ENCODE measurements at places on chromosomes 1 and 21.

GRCh38 chr21:23541571-23541970, 2065.7 kb downstream of the MRPL39 start:
- DNase-seq: no peak

GRCh38 chr1:55425310-55425930, 210.3 kb upstream of the USP24 start:
- DNase-seq: no peak

GRCh38 chr21:43768868-43769167, 7.3 kb downstream of the CSTB start:
- no peak for DNase-seq

GRCh38 chr1:190168893-190169280, 308.8 kb downstream of the BRINP3 start:
- DNase-seq: no peak

- no peak for DNase-seq
These were observed 42.6 kb upstream of the PIGV start for GRCh38 chr1:26745191-26745590.

DNA sequence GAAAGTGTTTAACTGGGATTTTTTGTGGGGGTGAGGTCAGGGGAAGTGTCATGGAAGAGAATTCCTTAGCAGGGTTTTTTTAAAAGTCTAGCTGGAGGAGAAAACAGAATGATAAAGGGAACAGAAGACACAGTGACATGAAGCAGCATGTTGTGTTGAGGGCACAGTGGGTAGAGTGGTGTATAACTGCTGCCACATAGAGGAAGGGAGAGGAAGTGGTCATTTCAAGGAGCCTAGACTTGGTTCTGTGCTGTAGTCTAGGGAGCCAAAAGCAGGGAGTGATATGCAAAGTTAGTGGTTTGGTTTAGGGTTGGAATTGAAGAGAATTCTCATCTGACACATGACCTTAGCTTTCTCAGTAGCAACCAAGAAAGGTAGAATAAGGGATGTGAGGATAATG, 10.2 kb downstream of the EEIG2 start:
- no peak for DNase-seq

GRCh38 chr1:215040190-215040589, 42.3 kb upstream of the KCNK2 start:
- no peak for DNase-seq

- no peak for DNase-seq
These were observed 11.7 kb downstream of the NR5A2 start for GRCh38 chr1:200038981-200039848.

DNA sequence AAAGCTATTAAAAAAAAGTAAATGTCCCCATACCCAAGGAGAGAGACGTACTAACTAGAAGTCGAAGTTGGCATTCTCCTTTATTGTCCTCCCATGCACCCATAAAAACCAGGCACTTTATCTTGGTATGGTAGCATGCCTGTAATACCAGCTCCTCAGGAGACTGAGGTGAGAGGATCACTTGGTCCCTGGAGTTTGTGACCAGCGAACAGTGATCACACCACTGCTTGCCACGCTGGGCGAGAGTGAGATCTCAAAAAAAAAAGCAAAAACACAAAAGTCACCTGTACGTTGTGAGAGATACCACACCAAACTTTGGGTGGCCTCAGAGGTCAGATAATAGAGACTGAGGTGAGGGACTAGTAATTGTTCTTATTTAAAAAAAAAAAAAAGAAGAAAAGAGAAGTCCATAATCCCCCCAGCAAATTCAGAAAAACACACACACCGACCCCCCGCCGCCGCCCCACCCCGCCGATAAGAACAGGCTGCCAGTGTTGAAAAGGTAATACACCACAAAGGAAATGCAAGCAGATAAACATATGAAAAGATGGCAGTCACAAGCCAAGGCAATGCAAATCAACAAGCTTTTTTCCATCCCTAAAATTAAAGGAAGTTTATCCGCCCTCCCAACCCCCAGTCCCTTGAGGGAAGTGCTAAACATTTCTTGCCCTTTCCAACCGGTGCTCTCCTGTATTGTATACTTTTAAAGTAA, 3.6 kb downstream of the L1TD1 start:
- DNase-seq: no peak

- peak; percentile 92 for DNase-seq
These were observed 82.0 kb upstream of the ROR1 start for GRCh38 chr1:63691701-63692425.

- DNase-seq: no peak
These were observed 3.4 kb upstream of the EEIG2 start for GRCh38 chr1:108556499-108556898.

DNA sequence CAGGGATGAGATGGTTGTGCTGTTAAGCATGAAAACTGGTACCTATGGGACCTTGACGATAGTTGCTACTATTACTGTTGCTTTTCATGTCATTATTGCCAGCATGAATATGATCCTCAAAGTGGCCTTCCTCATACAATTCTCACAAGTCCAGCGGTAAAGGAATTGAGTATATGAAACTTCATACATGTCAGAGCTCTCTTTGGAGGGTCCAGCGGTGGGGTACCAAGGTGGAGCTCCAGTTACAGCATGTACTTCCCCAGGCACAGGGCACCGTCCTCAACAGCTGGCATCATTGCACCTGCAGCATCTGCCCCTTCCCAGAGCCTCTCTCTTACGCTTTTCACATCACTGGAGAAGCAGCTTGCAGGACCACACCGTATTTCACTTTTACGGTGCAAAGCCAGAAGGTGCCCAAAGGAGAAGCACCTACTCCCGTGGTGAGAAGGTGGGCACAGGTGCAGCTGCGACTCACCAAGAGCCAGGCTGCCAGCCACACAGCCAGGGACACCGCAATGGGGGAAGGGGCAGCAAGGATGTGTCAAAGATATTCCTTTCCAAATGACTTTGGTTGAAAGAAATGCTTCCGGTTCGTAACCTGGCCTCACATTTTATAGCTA, 166.4 kb upstream of the IRF2BP2 start:
- DNase-seq: no peak

DNA sequence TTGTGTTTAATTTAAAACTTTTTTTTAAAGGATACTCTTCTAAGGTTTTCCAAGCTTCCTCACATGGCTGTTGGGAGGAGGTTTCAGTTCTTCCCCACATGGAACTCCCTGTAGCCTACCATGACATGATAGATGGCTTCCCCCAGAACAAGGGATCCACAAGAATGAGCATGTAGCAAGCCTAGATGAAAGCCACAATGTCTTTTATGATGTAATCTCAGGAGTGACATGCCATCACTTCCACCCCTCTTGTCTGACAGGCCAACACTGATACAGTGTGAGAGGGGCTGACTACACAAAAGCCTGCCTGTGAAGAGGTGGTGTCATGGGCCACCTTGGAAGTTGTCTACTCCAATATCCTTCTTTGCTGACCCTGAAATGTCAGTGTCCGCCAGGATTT, 32.0 kb downstream of the CD34 start:
- DNase-seq: no peak

GRCh38 chr1:116765962-116766361, 11.7 kb downstream of the CD2 start:
- DNase-seq: no peak

DNA sequence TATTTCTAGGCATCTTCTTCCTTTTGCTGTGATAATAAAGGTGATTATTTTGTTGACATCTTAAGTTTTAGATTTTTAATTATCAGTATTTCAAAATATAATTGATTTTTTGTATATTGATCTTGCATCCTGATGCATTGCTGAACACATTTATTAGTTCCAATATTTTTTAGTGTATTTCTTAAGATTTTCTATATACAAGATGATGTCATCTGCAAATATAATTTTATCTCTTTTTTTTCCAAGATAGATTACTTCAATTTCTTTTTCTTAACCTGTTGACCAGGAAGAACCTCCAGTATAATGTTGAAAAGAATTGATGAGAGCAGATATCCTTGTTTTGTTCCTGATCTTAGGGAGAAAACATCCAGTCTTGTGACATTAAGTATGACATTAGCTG, 54.8 kb upstream of the LRRN2 start:
- DNase-seq: no peak

- no peak for DNase-seq
These were observed 859 bp downstream of the IFFO2 start for GRCh38 chr1:18955441-18956192.

- DNase-seq: no peak
These were observed 1.1 kb upstream of the TMEM167B start for GRCh38 chr1:109089242-109090015.

GRCh38 chr1:81329041-81329440, 471.7 kb upstream of the ADGRL2 start:
- DNase-seq: no peak

- no peak for DNase-seq
These were observed 607.9 kb upstream of the TMPRSS15 start for GRCh38 chr21:19011451-19011850.

DNA sequence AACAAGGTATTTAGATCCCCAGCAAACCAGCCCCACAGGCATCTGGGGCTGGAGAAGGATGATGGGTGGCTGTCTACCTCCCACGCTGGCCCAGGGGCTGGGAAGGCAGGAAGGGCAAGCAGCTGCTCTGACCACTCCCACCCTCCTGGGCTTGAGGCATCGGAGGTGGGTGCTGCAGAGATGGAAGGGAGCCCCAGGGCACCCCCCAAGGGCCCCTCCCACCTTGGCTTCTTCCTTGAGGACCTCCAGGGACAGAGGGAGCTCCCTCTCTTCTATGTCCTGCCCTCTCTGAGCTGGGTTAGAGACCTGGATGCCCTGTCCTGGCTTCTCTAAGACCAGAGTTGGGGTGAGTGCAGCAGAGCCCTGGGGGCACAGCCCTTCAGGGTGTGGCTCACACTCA, 3.1 kb downstream of the CD52 start:
- DNase-seq: no peak

GRCh38 chr1:41455479-41456332, 28.8 kb downstream of the EDN2 start:
- DNase-seq: no peak

GRCh38 chr1:247216261-247216660, 39.6 kb upstream of the VN1R5 start:
- no peak for DNase-seq

- DNase-seq: no peak
These were observed 77.3 kb upstream of the NFASC start for GRCh38 chr1:204793259-204793914.

GRCh38 chr21:31233711-31234110, 110.3 kb downstream of the TIAM1 start:
- no peak for DNase-seq

GRCh38 chr1:150076066-150076465, 8.5 kb downstream of the VPS45 start:
- no peak for DNase-seq

DNA sequence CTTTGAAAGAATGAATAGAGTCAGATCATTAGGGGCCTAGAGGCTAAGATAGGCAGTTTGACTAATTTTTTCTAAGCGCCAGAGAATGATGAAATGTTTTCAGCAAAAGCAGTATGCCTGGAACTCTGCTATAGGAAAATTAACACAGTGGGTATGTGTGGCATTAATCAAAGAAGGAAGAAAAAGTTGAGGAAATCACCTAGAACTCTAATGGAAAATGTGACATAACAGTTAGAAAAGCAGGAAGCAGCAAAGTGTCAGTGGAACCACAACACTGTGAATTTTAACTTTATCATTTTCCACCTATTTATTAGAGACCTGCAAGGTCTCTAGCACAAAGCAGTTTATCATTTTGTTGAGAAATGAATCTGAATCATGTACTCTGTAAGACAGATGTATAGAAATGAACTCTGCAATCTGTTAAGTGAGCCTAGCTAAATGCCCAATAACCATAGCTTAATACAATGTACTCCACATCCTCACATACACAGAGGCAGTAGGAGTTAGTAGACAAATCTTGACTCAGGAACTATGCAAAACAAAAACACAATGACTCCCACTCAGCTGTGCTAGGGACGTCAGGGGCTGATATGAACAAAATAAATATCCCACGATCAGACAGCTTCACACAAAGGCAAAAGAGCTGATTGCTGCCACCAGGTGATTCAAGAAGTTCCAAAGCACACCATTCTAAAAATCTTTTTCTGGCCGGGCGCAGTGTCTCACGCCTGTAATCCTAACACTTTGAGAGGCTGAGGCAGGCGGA, 500.7 kb upstream of the NFIA start:
- no peak for DNase-seq

DNA sequence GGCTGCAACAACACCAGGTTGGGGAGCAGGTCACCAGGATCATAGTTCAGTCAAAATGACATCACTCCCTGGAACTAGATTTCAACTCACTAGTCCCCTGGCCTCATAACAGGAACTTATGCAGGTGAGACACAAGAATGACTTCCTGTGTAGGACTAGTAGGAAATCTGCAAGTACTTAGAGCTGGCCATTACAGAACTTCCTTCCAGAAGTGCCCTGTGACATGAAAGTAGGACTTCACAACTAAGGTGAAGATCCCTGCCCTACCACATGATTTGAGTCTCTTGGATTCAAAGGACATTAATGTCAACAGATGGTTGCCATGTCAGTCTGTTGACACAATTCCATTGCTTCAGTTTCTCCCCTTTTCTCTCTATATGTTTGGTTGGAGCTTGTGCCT, 223.1 kb downstream of the RPS6KC1 start:
- no peak for DNase-seq

DNA sequence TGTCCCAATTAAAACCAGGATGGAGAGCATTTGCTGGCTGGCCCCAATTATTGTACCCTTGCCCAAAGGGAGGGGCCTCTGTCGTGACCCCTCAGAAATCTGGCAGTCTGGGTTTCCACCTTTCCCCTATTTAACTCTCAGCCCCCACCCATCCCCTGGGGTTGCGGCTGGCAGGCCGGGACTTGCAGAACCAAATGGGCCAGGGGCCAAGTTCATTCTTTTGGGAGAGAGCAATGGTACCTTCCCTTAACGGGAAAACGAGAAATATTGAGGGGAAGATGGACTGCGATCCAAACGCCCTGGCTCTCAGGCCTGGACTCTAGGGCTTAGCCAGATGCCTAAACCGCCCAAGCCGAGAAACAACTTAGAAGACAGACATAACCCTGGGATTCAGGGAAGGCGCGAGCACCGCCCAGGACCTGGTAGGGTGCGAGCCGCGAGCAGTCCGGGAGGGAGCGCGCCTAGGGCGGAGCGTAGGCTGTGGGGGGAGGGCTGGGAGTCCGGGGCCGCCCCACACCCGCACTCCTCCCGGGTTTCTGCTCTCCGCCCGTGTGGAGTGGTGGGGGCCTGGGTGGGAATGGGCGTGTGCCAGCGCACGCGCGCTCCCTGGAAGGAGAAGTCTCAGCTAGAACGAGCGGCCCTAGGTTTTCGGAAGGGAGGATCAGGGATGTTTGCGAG, at the start of gene SLC27A3:
TSS of gene SLC27A3 (plus strand) at position 628 of the 678 bp plus-strand sequence. CDS start 91 bp downstream, outside the sequence.
- DNase-seq: no peak

- no peak for DNase-seq
These were observed 17.6 kb downstream of the ATP2B4 start for GRCh38 chr1:203644191-203644590.

GRCh38 chr1:20366463-20367115, 75.9 kb downstream of the VWA5B1 start:
- no peak for DNase-seq
